Ascending aorta (tissue), 2 donors: ENCODE measurements at places on chromosomes 6 and 20.

- H3K27me3 ChIP-seq, result no peaks in the 10 kb centered on the region
- H3K27ac ChIP-seq, result no peak overlapping the region
- H3K4me3 ChIP-seq, result peak overlapping the region; percentile 31
Measured at GRCh38 chr6:14075095-14075503, 42.5 kb upstream of the CD83 start.

DNA sequence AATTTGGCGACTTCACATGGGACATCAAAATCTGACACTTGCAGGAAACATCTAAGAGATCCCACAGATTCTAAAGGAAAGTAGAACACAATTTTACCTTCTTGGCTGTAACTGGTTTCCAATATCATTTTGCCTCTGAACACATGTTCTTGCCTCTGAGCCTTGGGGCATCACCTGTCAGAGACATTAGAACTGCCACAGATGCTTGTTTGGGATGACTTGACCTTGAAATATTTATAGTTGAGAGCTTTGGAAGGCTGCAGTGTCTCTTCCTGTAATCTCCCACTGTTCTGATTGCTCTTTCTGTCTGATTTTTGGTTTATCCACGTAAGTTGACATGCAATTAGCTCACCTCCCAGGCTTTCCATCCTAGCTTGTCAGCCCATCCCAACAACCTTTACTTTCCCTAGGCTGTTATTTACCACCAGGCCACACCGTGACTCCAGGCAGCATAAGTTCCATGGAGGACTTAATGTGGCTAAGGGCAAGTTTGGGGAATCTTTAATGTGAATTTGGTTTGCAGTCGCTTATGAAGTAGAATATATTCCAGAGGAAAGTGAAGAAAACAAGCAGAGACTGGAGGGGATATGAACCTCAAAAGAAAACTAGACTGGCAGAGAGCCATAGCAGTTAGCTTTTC lies 256.5 kb upstream of the RIN2 start:
- H3K36me3 ChIP-seq, result no peaks in the 10 kb centered on the region

DNA sequence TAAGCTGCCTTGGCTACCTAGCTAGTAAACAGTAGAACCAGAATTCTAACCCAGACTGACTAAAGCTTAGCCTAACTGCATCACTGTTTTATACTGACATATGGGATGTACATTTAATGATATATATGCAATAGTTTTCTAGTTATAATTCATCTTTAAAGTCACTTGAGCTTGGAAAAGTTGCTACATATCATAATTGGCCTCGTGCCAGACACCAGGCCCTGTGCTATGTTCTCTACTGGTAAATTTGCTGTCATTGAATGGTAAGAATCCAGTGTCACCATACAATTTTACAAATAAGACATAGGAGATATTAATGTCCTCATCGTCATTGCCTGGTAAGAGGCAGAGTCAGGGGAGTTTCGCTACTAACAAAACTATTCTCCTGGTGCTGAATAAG lies 396.8 kb downstream of the CDKAL1 start:
- H3K4me1 ChIP-seq, result no peaks in the 10 kb centered on the region
- no peak overlapping the region for H3K4me3 ChIP-seq
- no peak for DNase-seq
- no peaks in the 10 kb centered on the region for H3K27me3 ChIP-seq

DNA sequence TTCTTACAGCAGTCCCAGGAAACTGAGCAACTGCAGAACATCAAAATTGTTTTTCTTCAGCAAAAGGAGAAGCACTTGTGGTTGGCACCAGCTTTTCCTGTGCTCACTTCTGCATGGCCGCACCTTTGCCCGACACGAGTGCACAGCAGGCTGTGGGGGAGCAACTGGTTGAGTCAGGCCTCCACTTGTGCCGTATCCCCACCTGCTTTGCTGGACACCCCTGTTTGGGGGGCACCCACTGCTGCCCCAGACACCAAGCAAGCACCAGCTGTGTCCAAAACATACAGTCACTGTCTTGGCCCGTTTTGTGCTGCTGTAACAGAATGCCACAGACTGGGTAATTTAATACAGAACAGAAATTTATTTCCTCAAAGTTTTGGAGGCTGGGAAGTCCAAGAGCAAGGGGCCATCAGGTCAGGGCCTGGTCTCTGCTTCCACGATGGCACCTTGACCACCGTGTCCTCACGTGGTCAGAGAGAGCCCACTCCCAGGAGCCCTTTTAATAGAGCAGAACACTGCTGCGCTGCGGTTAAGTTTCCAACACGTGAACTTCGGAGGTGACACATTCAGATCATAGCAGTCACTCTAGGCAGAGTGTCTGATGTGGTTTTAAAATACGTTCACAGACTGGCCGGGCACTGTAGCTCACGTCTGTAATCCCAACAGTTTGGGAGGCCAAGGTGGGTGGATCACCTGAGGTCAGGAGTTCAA lies 8.7 kb upstream of the GMEB2 start:
- DNase-seq, result no peak
- H3K36me3 ChIP-seq, result no peaks in the 10 kb centered on the region
- no peak overlapping the region for H3K27ac ChIP-seq

DNA sequence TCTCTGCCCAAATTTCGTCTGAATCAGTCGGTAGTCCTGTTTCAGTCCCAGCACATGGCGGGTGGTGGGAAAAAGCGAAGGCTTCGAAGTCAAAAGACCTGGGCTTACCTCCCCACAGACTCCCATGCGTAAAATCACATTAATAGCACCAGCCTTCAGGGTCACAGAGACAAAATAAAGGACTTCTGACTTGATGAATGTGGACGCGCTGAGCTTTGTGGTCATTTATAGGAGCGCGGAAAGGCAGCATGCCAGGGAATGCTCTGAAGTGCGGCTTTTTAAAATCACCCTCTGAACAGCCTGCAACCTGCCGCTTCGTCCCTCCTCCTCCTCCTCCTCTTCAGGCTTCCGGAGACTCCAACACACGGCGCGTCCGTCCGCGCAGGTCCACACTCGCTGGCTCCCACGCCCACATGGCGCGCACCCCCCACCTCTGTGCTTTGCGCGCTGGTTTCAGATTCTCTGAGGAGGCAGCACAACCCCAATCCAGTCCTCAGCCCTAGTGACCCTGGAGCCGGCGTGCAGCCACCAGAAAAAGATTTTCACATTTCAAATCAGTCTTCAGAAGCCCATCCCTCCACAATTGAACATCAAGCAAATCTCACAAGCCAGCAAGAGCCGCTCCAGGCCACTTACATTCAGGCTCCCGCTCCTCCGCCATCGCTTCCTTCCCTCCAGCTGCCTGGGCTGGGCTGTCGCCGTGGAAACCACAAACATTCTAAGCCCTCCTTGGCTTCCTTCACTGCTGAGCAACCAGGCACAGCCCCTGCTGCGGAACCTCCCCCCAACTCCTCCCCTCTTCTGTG lies at the start of gene C6orf118:
Gene C6orf118 (minus strand): TSS at position 680 of the 806 bp plus-strand sequence. CDS start 19 bp downstream, at position 661.
- DNase-seq, result no peak
- H3K4me3 ChIP-seq, result peak within 1 kb of the TSS; percentile 36
- H3K27ac ChIP-seq, result no peak within 1 kb of the TSS
- no peaks in the 10 kb centered on the region for H3K36me3 ChIP-seq

DNA sequence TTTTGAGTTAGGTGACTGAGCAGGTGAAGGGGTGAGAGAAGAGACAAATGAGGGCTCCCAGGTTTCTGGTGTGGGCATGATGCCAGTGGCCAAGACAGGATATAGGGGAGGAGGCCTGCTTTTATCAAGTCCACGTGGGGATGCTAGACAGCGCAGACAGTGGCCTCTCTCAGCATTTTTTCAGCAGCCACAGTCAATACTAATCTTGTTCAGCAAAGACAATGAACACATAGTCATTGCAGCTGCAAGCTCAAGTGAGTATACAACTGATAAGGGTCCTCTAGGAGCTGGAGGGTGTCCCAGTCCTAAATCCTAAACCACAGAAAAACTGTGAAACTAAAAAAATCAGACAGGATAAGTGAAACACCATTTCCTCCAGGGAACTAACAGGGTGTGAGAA lies 48.6 kb downstream of the UQCC1 start:
- peaks cover 48% of the 10 kb centered on the region for H3K36me3 ChIP-seq
- no peak overlapping the region for H3K27ac ChIP-seq
- DNase-seq, result no peak
- no peaks in the 10 kb centered on the region for H3K27me3 ChIP-seq
- no peak overlapping the region for H3K4me3 ChIP-seq
